NCI-H460 (cell line): ENCODE measurements at places on chromosomes 2 and 18. TPM values are rescaled to one million over a fixed set of nuclear protein-coding genes. Genes with fewer than 3 reads are reported as not detected.

Gene PDE6D
- total RNA-seq: 32.6 and 33.0 TPM in 2 replicates

Gene FSIP2
- total RNA-seq: 0.05 TPM in 1 of 2 replicates, not detected in the other

Gene TMEM247
- total RNA-seq: not detected in 2 replicates

Gene INHBB
- 0.07 TPM in 1 of 2 replicates, not detected in the other for total RNA-seq

Gene NAT8
- total RNA-seq: not detected in 2 replicates

Gene NDC80
- total RNA-seq: 32.3 and 36.9 TPM in 2 replicates

Gene MYOM1
- 0.10 and 0.32 TPM in 2 replicates for total RNA-seq

Gene TMEM169
- 0.17 and 0.38 TPM in 2 replicates for total RNA-seq

Gene MAP4K4
- 35.6 and 40.2 TPM in 2 replicates for total RNA-seq

DNA sequence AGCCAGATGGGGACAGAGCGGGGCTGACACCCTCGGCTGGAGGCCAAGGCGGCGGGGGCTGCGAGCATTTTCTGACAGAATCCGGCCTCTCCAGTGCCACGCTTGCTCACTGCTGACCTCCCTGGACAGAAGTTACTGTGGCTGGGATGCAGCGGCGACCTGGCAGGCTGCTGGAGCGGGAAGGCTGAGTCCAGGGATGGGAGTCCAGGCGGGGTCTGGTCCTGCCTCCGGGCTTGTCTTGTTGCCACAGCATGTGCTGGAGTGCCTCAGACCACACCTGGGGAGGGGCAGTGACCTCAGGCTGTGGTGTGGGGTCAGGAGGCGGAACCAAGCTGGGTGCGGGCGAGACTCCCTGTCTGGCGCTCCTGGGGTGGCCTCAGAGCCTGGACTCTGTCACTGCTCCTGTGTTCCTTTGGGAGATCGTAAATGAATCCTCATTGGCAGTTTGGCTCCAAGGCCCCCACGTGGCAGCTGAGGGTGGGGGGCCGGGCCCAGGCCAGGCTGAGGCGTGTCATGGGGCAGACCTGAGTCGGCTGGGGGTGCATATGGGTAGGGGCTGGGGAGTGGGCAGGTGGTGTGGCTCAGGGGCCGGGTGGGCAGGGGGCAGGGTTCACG lies 5.5 kb downstream of the BOK start:
- no peak for DNase-seq

DNA sequence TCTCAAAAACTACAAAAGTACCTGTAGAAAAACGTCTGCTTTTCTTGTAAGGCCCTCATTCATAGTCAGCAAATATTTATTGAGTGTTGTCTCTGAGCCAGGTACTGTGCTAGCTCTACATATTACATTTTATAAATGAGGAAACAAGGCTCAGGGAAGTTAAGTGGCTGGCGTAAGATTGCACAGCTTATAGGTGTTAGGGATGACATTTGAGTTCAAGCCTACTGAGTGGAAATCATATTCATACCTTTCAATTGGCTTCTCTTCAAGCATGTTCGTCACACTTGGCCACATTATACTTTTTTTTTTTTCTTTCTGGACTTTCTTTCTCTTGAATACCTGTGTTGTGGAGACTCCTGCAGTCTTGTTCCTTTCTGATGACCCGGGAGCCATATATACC lies 5.9 kb downstream of the NCOA1 start:
- DNase-seq: no peak

DNA sequence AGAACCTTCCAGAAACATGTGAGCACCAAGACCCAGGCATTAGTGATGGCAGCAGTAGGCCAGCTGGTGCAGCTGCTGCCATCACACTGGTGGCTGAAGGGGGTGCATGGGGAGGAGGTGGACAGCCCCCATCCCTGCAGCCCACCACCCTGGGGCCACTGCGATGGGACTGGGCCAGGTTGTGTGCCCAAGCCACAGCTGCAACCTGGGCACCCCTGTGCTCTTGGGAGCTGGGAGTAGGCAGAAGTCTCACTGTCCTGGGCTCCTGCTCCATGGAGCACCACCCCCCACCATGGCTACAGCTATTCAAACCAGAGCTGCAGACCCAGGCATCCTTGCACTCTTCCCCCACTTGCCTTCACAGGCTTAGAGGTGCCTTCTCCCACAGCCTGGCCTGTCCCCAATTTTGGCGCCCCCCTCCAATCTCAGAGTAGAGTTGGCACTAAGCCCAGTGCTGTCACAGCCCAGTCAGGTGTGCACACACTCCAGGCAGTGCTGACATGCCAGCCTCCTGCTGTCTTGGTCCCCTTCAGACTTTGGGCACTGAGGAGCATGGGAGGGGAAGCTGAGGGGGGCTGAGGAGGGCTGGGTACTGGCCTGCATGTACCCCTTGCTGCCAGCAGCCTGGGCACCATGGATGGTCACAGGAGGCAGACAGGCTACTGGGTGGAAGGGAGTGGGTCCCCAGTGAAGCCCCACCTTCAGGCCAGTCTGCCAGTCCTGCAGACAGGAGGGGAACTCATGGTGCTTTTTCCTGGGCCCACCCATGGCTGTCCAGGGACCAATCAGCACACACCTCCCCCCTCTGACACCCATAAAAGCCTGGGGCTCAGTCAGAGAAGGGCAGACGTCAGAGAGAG lies 67.1 kb downstream of the CYP26B1 start:
- no peak for DNase-seq

DNA sequence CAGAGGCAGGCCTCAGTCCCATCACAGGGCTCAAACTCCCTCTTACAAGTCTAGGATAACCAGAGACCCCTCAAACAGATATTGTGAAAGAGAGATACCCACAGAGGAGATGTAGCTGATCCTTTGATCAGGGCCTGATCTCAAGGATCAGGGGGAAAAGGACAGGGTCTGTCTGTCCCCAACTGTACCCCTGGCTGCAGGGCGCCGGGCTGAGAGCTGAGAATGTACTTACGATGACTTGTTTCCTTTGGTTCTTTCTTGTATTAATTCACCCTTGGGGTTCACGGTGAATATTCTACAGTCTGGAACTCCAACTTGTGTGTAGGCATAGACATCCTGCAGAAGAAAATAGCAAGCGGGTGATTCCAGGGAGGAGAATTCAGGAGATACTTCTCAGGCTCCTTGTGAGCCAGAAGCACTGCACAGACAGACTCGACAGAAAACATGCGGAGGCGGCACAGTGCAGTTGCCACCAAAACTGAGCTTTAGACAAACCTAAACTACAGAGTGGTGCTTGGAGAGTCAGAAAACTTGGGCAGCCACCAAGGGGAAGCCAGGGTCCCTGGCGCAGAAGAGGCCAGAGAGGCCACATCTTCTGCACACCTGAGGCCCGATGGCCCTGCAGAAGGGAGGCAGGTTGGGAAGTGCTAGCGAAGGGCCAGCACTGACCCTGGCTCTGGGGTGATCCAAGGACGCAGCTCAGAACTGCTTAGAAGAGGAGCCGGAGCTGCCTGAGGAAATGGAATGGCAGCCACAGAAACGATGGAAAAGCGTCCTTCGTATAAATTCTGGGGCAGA lies 73.9 kb downstream of the EMILIN2 start:
- no peak for DNase-seq

DNA sequence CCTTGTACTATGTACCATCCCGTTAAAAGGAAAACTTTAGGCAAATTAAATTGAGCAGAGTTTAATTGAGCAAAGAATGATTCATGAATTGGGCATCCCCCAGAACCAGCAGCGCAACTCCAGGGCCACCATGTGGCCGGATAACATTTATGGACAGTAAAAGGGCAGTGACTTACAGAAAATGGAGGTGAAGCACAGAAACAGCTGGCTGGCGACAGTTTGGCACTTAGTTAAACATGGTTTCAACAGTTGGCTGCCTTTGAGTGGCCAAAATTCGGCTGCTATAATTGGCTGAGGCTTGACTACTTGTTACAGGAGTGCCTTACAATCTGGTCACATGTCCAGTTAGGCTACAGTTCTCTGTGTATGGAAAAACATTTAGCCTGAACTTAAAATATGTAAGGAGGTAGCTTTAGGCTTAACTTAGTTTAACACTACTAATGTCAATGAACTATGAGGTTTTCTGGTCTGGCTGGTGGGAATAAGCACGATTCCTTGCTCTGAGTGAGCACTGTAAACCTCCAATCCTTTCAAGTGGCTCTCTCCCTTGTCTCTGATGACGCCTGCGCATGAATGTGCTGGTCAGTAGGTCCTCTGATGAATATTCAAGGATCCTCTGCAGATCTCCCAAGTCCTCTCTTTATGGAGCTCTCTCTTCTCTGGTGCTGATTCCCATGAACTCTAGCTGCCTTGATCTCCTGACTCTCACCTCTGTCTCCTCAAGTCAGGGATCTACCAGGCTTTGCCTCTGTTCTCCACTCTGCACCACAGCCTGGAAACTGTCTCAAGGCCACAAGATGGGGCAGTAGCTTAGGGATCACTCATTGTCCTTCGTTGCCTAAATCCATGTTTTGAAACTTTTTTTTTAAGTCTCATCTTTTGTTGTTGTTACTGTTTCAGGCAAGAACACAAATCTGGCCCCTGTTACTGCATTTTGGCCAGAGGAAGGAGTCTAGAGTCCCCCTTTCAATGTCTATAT lies 24.4 kb upstream of the RAB31 start:
- DNase-seq: peak; percentile 65

GRCh38 chr2:236639461-236640235 lies 70.0 kb downstream of the ACKR3 start:
- DNase-seq: no peak

DNA sequence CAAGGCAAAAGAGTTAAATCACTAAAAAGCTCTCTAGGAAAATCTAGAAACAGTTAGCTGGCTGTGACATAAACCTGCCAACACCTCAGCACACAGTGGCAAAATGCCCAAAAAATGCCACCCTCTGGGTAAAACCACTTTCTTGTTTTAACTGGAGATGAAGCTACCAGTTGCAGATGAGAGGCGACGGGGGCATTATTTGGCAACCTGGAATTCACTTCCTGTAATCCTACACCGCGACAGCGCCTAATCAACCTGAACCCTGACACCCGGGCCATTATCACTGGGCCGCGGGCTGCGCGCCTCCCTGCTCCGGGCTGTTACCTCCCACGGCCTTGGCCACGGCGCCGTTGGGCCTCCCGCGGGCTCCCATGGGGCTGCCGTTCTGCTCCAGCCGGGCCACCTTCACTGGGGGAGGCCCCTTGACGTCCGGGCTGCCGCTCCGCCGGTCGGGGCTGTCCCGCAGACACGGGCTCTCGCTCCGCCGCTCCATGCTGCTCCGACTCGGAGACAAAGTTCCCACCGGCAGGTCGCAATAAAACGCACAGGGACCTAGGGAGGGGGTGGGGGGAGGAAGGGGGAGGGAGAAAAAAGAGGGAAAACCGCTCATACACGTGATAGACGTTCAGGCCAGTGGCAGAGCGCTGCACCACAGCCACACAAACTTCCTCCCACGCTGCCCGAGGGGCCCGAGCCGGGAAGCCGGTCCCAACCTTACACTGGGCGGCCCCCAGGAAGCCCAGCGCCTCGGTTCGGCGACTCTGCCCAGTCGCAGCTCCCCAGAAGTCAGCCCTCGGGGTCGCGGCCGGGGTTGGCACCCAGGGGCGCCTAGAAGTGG lies 2.0 kb downstream of the SATB2 start:
- DNase-seq: no peak

DNA sequence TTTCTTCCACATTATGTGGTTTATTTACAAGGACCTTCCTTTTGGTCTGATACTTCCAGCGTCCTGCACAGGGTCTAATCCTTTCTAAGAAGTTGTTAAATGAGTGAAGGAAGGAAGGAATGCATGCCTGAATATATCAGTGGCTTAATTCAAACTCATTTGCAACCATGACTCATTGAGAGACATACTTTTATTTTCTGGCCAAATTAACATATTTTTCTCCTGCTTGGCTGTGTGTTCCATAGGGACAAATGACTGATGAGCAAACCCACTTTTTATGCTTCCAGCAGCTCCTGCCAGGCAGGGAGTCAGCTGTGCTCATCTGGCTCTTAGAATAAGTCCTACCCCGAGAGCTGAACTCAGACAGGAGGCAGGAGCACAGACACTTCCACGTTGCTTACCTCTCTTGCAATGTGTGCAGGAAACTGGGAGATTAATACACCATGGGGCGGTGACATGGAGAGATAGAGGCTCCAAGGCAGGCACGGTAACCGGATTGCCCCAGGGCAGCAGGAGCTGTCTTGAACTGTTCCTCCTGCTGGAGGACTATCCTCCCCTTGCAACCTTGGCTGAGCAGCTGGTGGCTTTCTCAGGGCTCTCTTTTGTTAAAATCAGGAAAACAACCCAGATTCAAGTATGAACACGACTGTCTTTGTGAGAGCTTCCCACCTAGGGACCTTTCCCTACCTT lies 667.5 kb upstream of the HS6ST1 start:
- no peak for DNase-seq

DNA sequence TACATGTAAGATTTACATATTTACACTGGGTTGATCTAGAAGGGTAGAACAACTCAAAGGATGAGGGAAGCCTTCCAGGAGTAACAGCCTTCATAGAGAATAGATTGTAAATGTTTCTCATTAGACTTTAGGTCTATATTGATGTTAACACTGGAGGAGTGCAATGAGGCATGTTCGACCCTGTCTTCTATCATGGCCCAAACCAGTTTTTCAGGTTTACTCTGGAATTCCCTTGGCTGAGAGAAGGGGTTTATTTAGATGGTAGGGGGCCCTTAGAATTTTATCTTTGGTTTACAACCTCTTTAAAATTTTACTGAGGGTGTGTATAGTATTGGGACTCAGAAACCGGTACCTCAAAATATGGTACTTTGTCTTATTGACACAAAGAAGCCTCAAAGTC lies 634.9 kb upstream of the PIK3C3 start:
- no peak for DNase-seq

DNA sequence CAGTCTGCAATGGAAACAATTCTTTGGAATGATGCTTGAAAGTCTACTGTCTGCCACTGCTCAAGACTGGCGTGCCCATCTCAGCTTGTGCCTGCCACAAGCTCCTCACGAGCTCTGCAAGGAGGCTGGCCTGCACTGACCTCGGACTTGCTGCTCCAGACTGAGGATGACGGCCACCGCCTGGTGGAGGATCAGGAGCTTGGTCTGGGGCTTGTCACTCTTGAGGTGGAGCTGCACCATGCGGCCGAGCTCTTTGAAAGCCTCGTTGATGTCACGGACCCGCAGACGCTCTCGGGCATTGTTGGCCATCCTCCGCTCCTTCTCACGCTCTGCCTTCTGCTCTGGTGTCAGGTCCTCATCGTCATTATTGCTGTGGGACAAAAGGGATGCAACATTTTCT lies 269.4 kb upstream of the CCDC68 start:
- no peak for DNase-seq

DNA sequence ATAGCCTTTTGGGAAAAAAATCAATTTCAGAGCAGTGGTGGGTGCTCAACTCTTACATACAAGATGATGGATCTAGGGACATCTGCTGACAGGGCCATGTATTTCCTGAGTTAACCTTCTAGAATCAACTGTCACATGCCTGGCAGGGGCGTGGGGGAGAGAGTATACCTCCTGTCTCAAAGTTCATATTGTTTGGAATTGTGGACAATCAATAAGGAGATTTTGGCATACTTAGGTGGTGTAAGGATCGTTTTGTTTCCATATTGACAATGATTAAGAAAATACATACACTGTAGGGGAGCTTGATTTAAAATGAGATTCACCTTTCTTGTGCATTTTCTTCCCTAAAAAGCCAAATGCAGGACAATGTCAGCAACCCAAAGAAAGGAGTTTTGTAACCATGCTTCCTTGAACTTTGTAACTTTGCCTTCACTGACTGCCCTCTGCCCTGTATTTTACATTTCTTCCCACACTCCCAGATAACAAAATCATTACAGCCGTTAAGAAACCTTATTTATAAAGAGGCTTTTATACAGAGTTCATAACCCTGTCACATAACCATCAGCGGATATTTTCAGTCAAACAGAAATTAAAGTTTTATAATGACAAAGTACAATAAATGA lies 88.4 kb downstream of the MEP1B start:
- DNase-seq: no peak

GRCh38 chr2:75336451-75336850 lies 137.1 kb upstream of the TACR1 start:
- DNase-seq: no peak

GRCh38 chr2:124804014-124804940 lies 779.2 kb downstream of the CNTNAP5 start:
- DNase-seq: peak; percentile 54

- no peak for DNase-seq
Observed at GRCh38 chr2:214648520-214648919, 161.0 kb downstream of the BARD1 start.
